ENCODE measurements at places on chromosomes 7 and 10.

- DNase-seq: no peak
These were observed 115.2 kb upstream of the RAB18 start for GRCh38 chr10:27388761-27389399.

- DNase-seq: no peak
These were observed 1.4 kb upstream of the CTBP2 start for GRCh38 chr10:125161707-125162119.

DNA sequence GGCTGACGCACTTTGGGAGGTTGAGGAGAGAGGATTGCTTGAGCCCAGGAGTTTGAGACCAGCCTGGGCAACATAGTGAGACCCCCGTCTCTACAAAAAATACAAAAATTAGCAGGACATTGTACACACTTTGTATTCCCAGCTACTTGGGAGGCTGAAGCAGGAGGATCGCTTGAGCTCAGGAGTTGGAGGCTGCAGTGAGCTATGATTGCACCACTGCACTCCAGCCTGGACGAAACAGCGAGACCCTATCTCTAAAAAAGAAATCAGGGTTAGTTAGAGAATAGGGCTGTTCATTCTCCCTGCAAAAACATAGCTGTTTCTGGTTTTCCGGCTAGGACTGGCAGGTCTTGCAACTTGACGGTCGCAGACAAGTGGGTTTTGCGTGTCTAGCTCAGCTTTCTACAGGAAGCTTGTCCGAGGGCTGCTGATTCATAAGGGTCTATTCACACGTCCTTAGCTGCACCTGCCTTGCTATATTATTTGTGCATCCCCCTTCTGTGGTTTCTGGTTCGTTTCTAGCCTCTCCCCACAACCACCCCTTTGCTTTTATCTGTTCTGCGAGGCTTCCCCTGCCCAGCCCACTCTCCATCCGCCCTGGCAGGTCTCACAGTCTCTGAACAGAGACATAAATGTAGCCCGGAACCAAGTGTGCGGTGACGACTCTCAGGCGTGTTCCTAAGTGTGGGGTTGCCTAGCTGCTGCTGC, 10.7 kb downstream of the AMZ1 start:
- DNase-seq: no peak

DNA sequence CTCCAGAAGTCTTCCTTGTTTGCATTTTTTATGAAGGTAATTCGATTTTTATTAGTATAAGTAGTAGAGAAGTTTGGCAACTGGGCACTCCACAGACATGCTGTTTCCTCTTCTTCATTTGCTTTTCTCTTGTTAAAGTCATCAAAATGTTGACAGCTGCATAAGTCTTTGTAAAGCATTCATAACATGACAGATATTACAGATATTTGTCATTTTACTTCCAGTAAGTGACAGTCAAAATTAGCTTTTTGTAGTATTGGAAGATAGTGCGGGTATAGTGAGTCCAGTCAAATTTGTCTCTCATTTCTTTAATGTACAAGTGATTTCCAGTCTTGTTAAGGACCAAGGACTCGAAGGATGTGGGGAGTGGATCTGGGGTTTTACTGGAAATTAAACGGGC, 247.1 kb downstream of the LRMDA start:
- DNase-seq: no peak

- no peak for DNase-seq
These were observed 283.8 kb upstream of the SHH start for GRCh38 chr7:156095908-156096539.

DNA sequence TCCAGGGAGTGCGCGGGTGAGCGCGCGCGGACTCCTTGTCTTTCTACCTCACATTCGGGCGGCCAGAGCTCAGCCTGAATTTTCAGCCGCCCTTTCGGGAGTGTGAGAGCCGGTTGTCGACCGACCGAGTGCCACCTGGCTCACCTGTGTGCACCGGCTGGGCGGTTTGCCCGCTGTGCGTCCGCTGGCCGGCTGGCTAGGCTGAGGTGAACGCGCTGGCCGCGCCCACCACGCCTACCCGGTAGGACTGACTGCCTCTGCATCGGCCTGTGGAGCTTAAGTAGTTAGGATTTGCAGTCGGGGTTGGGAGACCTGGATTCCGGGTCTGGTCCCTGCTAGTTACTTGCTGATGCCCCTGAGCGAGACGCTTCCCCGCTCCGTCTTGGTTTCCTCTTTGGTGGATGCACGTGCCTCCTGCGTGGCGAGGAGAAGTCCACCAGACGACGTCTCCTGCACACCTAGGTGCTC, 553 bp downstream of the TSPAN15 start:
- no peak for DNase-seq

- DNase-seq: no peak
These were observed 174.7 kb downstream of the GATA3 start for GRCh38 chr10:8229153-8229552.

DNA sequence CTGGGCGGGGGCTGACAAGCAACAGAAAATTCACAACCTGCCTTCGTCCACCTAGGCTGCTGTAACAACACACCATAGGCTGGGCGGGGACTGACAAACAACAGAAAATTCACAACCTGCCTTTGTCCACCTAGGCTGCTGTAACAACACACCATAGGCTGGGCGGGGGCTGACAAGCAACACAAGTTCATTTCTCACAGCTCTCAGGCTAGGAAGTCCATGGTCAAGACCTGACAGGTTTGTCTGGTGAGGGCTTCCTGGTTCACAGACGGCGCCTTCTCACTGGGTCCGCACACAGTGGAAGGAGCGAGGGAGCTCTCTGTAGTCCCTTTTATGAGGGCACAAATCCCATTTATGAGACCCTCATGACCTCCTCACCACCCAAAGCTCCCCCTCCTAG, 52.2 kb downstream of the DIP2C start:
- DNase-seq: no peak

DNA sequence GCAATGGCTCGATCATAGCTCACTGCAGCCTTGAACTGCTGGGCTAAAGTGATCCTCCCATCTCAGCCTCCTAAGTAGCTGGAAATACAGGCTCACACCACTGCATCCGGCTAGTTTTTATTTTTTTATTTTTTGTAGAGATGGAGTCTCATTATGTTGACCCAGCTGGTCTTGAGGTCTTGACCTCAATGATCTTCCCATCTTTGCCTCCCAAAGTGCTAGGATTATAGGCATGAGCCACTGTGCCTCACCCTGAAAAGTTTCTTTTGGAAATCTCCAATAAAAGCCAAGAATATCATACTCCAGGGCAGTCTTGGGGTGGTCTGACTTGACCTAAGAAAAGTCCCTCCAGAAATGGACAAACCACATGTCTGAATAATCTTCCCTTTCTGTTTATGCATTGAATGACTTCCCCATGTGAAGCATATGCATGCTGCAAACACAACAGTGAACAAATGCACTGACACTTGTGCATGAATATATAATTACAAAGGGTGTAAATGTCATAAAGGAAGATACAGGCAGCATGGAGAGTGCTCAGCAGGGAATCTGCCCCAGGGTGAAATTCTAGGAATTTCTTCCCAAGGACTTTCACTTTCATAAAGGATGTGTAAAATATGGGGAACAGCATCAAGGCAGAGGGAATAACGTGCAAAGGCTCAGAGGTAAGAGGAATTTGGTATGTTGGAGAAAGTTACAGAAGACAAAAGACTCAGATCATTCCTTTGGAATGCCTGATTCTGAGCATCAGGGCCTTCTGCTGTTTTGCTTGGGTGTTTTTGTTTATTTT, 142.4 kb upstream of the LYZL1 start:
- DNase-seq: no peak

- DNase-seq: no peak
These were observed 752.6 kb upstream of the PHF14 start for GRCh38 chr7:10221084-10221483.

GRCh38 chr7:88200789-88201188, 19.0 kb downstream of the SRI start:
- peak; percentile 79 for DNase-seq

DNA sequence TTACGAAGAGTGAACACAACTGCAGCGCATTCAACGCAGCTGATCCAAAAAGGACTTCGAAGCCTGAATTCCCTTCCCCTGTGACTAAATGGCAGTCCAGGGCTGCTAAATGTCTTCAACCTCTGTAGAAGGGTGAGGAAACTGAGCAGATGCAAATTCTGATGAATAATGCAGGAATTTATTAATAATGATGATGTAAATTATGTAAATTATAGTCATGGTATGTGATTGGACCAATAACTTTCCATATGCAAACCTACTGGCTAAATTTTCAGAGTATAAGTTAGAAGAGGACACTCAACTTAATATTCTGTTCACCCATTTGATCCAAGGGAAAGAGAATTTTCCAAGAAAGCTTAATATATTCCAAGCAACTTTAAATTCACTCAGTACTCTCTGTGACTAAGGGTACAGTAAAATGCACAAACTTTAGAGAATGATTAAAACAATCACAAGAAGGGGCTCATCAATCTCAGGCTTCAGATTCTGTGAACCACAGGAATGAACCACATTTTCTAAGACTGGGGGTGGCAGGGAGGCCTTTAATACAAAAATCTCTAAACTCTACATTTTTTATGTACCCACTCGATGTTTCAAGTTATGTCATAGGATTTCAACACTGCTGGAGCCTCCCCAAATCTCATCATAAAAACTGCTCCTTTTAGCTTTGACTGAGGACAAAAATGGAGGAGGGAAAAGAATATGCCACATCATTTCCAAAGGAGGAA, 3.5 kb downstream of the FGFR2 start:
- DNase-seq: no peak

- no peak for DNase-seq
These were observed 29.1 kb upstream of the CABCOCO1 start for GRCh38 chr10:61633665-61634064.

DNA sequence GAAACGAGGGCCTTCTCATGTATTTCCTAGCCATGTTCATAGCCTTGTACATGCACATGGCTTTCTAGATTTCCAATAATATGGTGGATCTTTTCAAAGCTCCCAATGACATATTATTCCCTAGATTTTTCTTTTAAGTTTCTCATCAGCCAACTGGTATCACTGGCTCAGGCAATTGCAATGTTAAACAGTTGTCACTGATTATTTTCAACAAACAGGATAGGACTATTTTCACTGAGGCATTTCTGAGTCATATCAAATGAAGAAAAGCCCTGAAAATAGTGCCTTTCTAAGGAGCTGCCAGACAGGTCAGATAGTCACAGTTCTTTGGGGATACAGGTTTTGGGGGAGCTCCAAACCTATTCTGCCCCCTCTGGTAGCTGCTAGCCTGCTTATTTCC, 4.5 kb upstream of the LMTK2 start:
- no peak for DNase-seq

DNA sequence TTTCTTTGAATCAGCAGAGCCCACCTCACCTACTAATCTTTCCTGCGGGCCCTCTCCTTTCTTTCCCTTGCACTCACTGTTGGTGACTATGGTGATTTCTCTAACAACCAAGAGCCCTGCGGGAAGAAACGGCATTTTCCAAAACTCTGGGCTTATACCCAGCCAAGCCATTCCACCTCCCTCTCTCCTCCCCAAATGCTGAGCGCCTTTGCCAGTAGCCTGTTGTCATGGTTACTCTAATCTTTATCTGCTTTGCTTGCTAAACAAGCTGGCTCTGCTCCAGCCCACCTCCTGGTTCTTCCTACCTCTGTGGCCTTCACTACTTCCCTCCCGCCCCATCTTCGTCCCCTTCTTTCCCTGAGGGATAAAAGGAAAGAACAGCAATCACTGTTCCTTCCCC, 86.7 kb downstream of the DGKI start:
- DNase-seq: no peak

DNA sequence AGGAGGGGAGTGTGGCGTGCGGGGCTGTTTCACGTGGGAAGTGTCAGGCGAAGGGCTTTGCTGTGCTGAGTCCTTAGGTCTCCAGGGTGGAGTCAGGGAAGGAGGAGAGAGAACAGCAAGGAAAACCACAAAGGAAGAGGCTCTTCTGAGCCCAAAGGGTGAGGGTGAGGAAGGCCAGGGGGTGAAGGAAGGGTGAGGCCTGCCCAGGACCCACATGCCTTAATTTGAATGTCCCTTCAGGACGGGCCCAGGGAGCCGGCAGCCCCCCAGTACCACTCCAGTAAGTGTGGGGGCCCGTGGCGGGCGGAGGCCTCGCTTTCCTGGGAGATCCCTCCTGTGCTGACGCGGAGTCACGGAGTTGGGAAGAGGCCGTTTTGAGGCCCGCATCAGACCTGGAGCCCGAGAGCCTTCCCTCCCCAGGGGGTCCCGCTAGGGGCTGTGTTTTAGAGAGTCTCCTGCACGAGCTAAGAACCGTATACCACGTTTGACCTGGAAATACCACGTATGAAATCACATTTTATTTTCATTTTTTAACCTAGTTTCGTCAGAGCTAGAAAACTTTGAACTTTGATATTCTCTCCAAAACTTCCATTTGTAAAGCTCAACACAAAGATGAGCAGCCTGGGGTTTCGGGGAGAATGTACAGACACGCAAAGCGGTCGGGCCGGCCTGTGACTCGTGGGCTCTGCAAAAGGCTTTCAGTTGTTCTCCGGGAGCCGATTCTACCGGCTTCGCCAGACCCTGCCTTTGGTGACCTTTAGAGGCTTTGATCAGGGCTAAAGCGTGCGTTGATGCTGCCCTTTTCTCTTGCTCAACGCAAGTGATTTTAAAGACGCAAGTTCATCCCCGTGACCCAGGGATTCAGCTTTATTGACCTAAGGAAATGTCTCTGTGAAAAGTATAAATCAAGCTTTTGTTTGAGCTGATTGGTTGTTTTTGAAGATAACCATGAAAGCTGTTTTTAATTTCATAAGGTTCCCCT, 23.6 kb upstream of the TTYH3 start:
- DNase-seq: no peak

- no peak for DNase-seq
These were observed 63.8 kb downstream of the COL26A1 start for GRCh38 chr7:101426303-101427011.

DNA sequence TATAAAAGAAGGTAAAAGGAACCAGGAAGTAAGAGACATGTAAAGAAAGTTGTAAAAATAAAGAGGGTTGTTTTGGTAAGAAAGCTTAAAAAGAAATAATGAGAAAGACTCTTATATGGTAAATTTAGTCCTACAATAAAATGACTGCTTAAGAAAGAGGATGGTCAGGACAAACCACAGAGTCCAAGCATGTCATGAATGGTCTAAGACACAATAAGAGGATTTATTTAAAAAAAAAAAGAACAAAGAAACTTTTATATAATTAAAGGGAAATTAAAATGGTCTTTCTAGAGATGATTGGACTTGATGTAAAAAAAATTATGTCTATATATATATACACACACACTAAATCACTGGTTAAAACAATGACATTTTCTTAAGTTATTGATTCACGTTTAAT, 18.2 kb downstream of the ATAD1 start:
- DNase-seq: no peak

DNA sequence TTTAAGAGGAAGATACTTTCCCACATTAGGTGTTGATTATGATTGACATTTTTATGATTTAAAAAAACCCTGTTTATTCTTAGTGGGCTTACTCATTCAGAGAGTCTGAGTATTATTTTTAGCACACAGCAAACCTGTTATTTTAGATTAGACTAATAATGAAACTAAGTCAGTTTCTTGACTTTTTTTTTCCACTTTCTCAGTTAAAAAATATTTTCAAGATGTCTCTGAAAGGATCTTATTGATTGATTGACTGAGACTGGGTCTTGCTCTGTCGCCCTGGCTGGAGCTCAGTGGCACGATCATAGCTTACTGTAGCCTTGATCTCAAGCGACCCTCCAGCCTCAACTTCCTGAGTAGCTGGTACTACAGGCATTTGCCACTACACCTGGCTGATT, 20.4 kb upstream of the INPP5F start:
- no peak for DNase-seq
